ENCODE measurements at places on chromosomes 12 and 14.

DNA sequence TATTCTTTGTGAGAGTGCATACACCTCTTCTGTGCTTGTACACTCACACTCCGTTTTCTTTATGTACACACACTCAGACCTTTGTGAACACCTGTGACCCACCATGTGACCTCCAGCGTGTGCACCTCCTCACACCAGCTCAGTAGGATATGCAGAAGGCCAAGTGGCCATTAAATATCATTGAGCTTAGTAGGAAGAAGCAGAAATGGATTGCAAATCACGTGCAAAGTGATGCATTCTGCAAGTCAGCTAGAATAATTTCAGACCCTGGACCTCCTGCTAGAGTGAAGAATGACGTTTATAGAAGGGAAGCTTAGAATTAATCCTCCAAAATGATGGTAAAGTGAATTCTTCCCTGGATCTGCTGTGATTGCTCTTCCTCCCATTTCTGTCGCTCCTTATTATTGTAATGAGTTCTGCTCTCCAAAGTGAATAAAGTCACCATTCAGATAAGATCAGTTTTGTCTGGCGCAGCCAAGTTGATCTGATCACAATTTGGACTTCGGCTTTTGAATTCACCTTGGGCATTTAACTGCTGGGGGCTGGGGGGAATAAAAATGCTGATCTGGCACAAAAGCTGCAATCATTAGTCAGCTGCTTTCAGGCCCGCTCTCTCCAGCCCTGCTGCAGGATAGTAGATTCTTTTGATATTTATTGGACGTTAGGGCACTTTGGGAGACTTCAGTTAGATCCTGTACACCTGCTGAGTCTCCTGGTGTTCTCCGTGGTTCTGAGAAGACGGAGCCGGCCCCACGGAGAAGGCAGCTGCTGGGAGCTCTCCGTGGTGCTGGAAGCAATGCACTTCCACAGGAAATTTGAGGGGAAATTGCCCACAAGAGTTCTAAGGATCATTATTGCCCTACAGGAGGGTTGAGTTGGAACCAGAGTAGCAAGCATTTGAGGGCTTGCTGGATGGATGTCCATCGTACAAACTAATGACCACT is 12.4 kb upstream of the NRXN3 start:
- DNase-seq, result no peak

DNA sequence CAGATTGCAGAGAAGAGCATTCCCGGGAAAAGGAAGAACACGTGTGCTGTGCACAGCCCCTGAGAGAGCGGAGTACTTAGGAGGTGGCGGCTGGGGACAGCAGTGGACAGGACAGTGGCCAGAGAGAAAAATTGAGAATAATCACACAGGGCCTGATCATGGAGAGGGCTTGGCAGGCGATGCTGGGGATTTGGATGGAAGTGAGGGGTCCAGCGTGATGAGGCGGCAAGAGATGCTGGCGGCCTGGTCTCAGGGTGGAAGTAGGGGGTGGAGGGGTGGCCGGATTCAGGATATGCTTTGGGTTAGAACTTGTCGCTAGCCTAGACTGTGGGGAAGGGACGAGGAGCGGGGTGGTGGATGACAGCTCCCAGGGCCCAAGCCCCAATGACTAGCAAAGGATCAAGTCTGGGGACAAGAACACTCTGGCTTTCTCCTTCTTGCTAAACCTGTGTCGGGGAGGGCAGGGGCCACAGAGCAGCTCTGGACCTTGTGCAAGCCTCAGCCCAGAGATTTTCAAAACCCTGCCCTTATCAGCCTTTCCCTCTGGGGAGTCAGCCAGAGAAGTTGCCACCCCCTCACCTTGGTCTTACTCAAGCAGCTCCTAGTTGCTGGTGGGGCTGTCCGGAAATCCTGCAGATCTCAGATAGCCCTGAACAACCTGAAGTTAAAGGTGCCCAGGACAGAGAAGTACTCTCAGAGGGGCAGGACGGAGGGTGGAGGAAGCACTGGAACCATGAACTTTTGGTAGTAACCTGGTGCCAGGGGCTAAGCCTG is 1.3 kb downstream of the HVCN1 start:
- DNase-seq, result no peak

DNA sequence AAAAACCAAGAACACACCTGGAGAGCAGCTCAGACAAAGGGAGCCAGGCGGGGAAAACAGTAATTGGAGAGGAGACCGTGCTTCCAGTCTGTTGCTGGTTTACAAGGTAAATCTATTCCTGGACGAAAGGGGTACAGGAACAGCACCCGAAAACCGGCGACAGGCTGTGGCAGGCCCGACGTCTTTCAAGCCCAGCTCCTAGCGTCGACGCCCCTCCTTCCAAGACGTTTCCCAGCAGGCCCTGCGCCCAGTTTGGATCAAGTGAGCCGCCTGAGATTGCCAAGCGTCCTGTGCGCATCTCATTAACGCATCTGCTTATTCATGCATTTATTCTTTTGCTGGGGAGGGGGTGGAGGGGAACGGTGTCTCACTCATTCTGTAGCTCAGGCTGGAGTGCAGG is 1.4 kb downstream of the C12orf56 start:
- no peak for DNase-seq

DNA sequence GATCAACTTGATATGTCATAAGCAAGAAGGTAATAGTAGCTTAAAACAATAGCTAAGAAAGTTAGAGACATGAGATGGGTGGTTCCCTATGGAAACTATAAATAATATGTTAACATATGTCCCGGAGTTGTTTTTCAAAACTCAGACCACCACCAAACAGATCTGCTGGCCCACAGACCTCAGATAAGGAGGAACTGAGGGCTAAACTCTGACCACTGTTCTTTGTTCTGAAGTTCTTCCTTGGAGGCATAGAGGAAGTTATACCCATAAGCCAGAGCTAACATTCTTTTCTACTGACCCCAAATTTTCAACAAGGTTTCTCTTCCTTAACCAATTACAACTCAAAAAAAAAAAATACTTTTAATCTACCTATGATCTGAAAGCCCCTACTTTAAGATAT is 156.1 kb upstream of the FSCB start:
- no peak for DNase-seq

DNA sequence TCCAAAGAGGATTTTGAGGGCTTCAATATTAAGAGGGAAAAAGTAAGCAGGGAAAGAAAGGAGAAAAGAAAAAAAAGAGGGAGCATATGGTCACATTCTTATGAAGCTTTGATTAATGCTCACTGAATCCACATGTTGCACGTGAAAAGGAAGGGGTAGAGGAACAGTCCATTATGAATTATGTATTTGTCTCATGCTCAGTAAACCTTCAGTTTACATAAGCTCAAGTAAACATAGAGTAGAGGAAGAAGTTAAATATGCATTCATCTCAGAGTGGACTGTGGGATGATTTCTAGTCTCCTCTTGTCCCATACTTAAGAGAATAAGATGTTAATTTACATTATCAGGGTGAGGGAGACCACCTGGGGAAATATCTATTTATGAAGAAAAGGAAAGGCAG is 334.5 kb downstream of the IPO8 start:
- no peak for DNase-seq

- DNase-seq, result no peak
Observed at GRCh38 chr14:23365732-23366425, 907 bp upstream of the EFS start.

DNA sequence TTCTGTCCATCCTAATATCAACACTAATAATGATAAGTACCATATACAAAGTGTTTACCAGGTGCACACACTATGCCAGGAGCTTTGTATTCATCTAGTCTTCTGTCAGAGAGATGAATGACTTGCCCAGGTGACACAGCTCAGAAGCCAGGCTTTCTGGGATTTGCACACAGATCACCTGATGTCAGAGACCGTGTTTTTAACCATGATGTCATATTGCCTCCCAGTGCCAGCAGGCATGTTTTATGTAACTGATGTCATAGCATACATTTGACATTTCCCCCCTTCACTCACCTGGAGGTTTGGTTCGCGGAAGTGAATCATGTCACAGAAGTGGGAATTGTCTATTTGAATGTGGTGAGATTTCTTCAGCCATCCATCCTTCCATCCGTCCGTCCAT is 5.7 kb downstream of the WSCD2 start:
- no peak for DNase-seq

DNA sequence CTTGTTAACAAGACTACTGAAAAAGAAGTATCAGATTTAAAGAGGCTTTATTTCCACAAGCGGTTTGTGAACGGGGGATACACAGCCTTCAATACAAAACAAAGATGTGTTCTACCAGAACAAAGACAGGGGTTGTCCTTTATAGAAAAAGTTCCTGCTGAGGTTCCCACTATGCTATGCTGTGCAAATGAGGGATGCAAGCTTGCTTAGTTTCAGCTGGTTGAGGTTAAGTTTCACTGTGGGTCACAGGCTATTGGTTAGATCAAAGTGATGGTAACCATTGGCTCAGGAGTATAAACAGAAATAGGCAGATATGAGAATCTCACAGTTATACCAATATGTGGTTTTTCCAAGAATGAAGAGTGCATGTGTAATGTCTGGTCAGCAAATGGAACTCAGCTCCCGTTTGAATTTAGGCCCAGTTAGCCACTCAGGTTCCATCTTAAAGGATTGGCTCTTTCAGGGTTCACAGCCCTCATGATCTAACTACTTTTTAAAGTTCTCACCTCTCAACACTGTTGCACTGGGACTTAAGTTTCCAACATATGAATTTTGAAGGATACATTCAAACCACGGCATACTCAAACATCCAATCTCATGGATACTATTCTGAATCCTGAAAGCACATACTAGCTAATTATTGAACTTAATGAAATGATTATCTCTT is 215.4 kb upstream of the DCN start:
- no peak for DNase-seq

DNA sequence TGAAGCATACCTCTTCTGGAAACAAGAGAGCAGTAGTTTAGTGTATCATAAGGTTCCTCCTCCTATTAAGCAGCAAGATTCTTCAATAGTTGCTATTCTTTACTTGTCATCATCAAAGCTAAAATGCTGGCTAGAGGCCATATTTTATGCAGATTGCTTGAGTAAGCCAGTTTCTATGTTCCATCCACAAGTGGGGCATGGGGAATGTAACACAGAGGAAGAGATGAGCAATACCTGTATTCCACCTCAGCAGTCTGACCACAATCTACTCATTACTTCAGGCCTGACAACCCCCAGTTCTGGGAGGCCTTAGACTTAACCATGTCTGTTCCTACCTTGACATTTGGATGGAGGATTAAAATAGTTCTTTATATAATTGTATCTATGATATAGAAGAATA is 423.6 kb downstream of the BTG1 start:
- peak; percentile 8 for DNase-seq

- DNase-seq, result peak; percentile 43
Observed at GRCh38 chr14:106489112-106489881, 962.9 kb downstream of the TMEM121 start.

- DNase-seq, result no peak
Observed at GRCh38 chr12:108112832-108113556, 16.1 kb upstream of the WSCD2 start.

DNA sequence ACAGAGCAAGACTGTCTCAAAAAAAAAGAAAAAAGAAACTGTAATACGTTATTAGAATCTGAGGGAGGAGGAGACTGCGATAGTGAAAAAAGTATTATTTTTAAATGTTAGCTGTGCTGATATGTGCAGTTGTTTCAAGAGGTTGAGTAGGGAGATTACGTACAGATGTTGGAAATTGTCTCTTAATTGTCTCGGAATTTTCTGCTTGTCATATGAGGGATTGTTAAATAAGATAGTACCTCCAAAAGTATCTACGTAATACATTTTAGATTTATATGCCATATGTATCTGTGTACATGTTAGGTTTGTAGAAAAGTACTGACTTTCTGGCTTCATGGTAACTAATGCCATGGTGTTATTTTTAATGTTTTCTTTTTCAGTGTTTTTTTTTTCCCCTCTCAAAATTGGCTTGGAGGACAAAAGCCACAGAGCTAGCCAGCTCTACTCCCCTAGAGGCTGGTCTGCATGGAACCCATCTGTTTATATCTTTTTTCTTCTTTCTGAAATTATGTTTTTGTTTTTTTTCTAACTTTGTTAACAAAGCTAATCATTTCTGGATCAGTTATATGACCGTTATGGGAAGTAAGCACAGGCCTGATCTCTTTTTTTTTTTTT is 3.4 kb downstream of the RIMKLB start:
- DNase-seq, result no peak

DNA sequence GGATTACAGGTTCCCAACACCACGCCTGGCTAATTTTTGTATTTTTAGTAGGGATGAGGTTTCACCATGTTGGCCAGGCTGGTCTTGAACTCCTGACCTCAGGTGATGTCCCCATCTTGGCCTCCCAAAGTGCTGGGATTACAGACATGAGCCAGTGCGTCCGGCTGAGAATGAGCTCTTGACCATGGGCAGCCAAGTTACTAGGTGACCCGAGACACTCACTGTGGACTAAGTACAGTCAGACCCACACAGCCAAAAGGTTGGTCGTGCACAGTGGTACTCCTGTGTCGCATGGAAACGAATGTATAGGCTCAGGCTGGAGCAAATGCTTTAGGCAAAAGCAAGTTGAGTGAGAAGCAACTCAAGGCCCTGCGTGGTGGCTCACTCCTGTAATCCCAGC is 21.0 kb downstream of the DLK1 start:
- DNase-seq, result no peak

DNA sequence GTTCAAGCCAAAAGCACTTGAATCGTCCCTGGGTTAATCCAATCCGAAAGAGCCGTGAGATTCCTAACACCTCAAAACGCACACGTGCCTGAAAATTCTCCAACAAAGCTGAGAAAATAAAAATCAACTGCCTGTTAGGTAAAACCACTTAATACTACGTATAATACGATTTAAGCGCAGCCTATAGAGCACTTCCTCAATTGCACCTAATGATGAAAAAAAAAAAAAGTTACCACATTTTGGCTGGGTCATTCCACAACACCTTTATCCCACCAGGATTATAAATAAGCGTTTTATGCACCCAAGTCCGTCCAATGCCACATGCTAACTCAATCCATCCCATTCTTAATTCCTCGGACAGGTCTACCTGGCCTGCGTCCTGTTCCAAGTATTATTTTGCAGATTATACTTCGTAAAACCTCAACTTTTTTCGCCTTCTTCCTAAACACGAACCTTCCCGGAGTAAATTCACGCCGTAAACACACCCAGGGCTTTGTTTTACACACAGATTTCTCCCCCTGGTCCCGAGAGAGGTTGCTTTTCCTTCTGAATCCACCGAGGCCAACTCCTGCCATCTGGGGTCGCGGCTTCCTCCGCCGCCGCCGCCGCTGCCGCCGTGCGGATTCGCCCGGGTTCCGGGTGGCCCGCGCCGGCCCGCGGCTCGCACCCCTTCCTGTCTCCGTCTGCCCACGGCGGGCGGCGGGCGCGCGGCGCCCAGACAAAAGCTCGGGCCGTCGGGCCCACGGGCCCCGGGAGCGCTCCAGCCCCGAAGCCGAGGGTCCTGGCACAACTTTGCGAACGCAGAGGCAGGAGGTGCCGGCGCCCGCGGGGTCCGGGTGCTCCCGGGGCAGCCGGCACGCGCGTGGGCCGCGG is 66.2 kb downstream of the RNF34 start:
- peak; percentile 47 for DNase-seq
